Bronchial epithelial cell (primary cell): ENCODE measurements at places on chromosomes 12 and 14. TPM values are rescaled to one million over a fixed set of nuclear protein-coding genes. Genes with fewer than 3 reads are reported as not detected.

MYF5 gene
- total RNA-seq, result not detected in 2 replicates

TAS2R19 gene
- total RNA-seq, result 2.4 and 3.9 TPM in 2 replicates

MAX gene
- 42.4 and 48.8 TPM in 2 replicates for total RNA-seq

SLC7A8 gene
- 1.1 and 9.0 TPM in 2 replicates for total RNA-seq

FOXM1 gene
- total RNA-seq, result 0.79 and 0.90 TPM in 2 replicates

CEBPE gene
- total RNA-seq, result not detected in 2 replicates

JDP2 gene
- total RNA-seq, result 58.4 and 63.8 TPM in 2 replicates

CCDC197 gene
- not detected in 2 replicates for total RNA-seq

CNTN1 gene
- total RNA-seq, result 2.4 and 30.3 TPM in 2 replicates

ACIN1 gene
- 45.3 and 45.5 TPM in 2 replicates for total RNA-seq

PLA2G1B gene
- total RNA-seq, result not detected in 2 replicates

UBR7 gene
- 7.9 and 20.7 TPM in 2 replicates for total RNA-seq

UNC119B gene
- 12.9 and 19.5 TPM in 2 replicates for total RNA-seq

KRT77 gene
- total RNA-seq, result under 0.01 TPM in 1 of 2 replicates, not detected in the other

PTGER2 gene
- total RNA-seq, result under 0.01 TPM in 1 of 2 replicates, not detected in the other

TMEM63C gene
- total RNA-seq, result 0.79 and 4.5 TPM in 2 replicates

PTPRR gene
- total RNA-seq, result under 0.01 and 0.26 TPM in 2 replicates

PKP2 gene
- total RNA-seq, result 53.9 and 74.5 TPM in 2 replicates

RARG gene
- 24.7 and 74.6 TPM in 2 replicates for total RNA-seq
